Natural killer cell (primary cell): ENCODE measurements at places on chromosomes 2 and 18.
A peak's percentile ranks its signal among the peaks of the same experiment; 100 is the strongest.

- H3K27me3 ChIP-seq = no peaks in the 10 kb centered on the region
- peak; percentile 71 for DNase-seq
- no peaks in the 10 kb centered on the region for H3K36me3 ChIP-seq
- H3K4me3 ChIP-seq = no peak overlapping the region
These were observed 28.7 kb upstream of the ZEB2 start for GRCh38 chr2:144548532-144549191.

- H3K36me3 ChIP-seq = no peaks in the 10 kb centered on the region
- H3K27me3 ChIP-seq = peaks cover 38% of the 10 kb centered on the region
- DNase-seq = no peak
- H3K27ac ChIP-seq = no peak overlapping the region
- H3K4me1 ChIP-seq = no peaks in the 10 kb centered on the region
- H3K4me3 ChIP-seq = no peak overlapping the region
These were observed 3.9 kb downstream of the SKOR2 start for GRCh38 chr18:47247416-47248114.

GRCh38 chr18:72768681-72769229, 99.0 kb downstream of the NETO1 start:
- H3K4me1 ChIP-seq = no peaks in the 10 kb centered on the region
- H3K27me3 ChIP-seq = no peaks in the 10 kb centered on the region
- no peak overlapping the region for H3K27ac ChIP-seq
- no peaks in the 10 kb centered on the region for H3K36me3 ChIP-seq
- H3K4me3 ChIP-seq = no peak overlapping the region

DNA sequence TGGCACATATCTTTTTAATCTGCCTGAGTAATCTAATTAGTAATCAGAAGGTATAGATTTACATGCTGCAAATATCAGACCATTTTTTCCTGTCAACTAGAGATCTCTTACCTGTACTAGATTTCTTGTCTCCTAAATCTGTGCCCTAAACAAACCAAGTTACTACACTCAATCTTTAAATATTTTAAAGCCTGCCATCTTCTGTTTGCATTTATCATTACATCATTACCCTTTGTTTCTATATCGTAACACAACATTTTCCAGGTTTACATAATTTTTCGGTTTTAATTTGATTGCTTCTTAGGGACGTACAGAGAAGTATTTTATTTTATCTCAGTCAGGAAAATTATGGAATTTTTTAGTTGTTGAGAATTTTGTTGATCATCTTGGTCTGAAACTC, 25.7 kb downstream of the PSMA8 start:
- no peaks in the 10 kb centered on the region for H3K27me3 ChIP-seq
- H3K4me3 ChIP-seq = no peak overlapping the region
- no peaks in the 10 kb centered on the region for H3K4me1 ChIP-seq
- H3K27ac ChIP-seq = no peak overlapping the region
- H3K36me3 ChIP-seq = no peaks in the 10 kb centered on the region

GRCh38 chr2:173424886-173425285, 70.2 kb downstream of the CDCA7 start:
- DNase-seq = no peak
- no peaks in the 10 kb centered on the region for H3K4me1 ChIP-seq

DNA sequence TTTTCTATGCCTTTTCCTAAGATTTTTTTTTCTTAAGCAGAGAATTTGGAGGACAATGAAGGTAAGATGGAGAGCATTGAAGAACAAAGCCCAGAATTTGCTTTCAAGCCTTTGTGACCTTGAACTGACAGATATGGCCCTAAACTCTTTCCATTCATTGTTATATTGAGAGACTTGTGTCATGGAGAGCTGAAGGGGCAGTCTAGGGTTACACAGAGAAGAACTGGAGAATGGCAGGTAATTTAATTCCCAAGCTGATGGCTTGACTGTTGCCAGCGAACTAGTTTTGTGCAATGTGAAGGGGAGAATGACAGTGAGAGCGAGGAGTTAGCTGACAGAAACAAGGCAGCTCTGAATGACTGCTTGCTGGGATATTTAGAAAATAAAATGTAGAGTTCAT, 1344.2 kb downstream of the LRP1B start:
- no peak for DNase-seq
- no peaks in the 10 kb centered on the region for H3K27me3 ChIP-seq
- H3K4me1 ChIP-seq = no peaks in the 10 kb centered on the region
- no peak overlapping the region for H3K4me3 ChIP-seq

- no peak overlapping the region for H3K27ac ChIP-seq
- H3K4me1 ChIP-seq = peaks cover 16% of the 10 kb centered on the region
- no peaks in the 10 kb centered on the region for H3K36me3 ChIP-seq
- no peak for DNase-seq
These were observed 1.5 kb downstream of the GAREM1 start for GRCh38 chr18:32469190-32469651.

DNA sequence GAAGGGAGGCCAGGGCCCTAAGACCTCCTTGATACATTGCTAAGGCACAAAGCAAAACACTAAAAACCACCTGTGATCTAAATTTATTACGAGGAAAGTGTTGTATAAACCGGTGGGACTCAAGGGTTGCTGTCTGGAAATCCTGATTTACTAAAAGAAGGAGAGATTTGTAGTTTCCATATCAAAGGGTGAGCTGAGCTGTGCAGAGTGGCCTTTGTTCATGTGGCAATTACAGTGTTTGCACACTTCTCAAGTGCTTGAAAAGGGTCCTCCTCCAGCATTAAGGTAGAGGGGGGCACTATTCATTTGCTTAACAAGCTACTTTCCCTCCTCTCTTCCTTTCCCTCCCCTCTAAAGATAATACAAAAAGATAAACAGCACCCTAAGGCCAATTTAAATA, 30.5 kb upstream of the ITGA4 start:
- H3K4me1 ChIP-seq = peaks cover 8% of the 10 kb centered on the region
- H3K27ac ChIP-seq = no peak overlapping the region
- no peaks in the 10 kb centered on the region for H3K36me3 ChIP-seq
- no peaks in the 10 kb centered on the region for H3K27me3 ChIP-seq

- no peak for DNase-seq
- no peaks in the 10 kb centered on the region for H3K36me3 ChIP-seq
- no peak overlapping the region for H3K4me3 ChIP-seq
- H3K27me3 ChIP-seq = no peaks in the 10 kb centered on the region
- H3K27ac ChIP-seq = no peak overlapping the region
- no peaks in the 10 kb centered on the region for H3K4me1 ChIP-seq
These were observed 390.0 kb downstream of the STK39 start for GRCh38 chr2:167857416-167857815.

- H3K36me3 ChIP-seq = no peaks in the 10 kb centered on the region
- no peaks in the 10 kb centered on the region for H3K4me1 ChIP-seq
- H3K4me3 ChIP-seq = no peak overlapping the region
- H3K27me3 ChIP-seq = no peaks in the 10 kb centered on the region
- no peak for DNase-seq
These were observed 47.2 kb upstream of the ZNF396 start for GRCh38 chr18:35424356-35424755.

DNA sequence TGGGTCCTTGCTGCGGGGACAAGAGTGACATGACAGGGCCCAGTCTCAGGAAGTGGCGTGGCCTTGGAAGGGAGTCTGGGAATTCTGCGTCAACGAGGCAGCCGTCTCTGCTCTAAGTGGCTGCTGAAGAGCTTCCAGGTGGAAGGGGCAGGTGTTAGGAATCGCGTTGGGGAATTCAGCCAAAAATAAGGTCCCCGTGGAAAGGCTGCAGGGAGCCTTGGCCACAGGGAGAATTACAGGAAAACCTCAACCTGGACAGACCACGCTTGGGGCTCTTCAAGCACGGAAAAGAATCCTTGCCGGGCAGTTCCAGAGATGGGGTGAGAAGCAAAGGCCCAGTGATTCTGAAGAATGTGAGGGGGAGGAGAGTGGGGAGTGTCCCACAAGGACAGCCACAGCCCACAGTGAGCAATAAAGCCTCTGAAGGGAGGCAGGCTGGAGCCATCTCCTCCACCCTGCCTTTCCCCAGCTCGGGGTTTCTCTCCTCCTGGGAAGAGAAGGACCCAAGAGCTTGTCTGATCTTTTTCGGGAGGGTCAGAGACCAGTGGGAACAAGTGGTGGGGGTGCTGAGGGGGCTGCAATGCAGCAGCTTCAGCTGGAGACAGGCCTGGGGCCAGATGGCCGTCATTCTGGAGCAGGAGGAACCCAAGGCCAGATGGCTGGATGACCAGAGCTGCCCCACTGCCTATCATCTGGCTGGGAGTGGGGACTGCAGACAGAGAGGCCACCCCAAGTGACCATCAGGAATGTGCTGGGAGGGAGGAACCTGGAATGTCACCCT, 106.4 kb upstream of the SMAD2 start:
- DNase-seq = no peak
- no peaks in the 10 kb centered on the region for H3K4me1 ChIP-seq
- no peaks in the 10 kb centered on the region for H3K36me3 ChIP-seq
- no peak overlapping the region for H3K27ac ChIP-seq
- H3K27me3 ChIP-seq = no peaks in the 10 kb centered on the region
- no peak overlapping the region for H3K4me3 ChIP-seq

DNA sequence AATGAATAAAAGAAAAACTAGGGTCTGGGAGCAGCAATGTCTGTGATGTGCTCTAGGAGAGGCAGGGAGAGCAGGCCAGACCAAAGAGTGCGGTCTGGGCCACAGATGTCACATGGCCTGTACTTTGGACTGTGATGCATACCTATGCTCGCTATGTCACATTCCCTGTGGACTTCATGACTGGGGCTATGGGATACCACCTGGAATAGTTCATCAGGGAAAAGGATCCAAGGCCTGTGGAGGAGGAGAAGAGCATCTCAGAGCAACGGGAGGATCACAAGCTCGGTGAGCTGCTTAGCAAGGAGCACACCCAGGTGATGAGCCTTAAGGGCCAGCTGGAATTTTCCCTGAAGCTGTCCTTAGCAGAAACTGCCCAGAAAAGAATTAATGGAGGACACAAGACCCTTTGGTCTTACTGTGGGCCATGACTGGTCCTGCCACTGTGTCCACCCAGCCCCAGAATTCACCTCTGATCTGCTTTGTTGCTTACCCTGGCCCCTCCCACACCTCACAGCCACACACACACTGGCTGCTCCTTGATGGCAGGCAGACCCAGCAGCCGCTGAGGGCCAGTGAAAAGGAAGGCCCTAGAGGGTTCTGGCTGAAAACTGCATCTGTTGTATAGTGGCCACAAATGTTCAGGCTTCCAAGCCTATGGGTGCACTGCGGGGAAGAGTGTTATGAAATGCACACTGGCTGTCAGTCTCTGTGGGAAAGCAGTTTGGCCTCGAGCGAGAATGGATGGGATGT, 25.3 kb upstream of the GCC2 start:
- H3K4me3 ChIP-seq = no peak overlapping the region
- no peak overlapping the region for H3K27ac ChIP-seq
- H3K36me3 ChIP-seq = no peaks in the 10 kb centered on the region
- DNase-seq = no peak

- DNase-seq = no peak
- no peak overlapping the region for H3K27ac ChIP-seq
- no peaks in the 10 kb centered on the region for H3K4me1 ChIP-seq
- H3K4me3 ChIP-seq = no peak overlapping the region
These were observed 253.9 kb upstream of the SIX2 start for GRCh38 chr2:45263147-45263546.
